ENCODE measurements at places on chromosomes 5 and 9. TPM values are rescaled to one million over a fixed set of nuclear protein-coding genes. Genes with fewer than 3 reads are reported as not detected.

DNA sequence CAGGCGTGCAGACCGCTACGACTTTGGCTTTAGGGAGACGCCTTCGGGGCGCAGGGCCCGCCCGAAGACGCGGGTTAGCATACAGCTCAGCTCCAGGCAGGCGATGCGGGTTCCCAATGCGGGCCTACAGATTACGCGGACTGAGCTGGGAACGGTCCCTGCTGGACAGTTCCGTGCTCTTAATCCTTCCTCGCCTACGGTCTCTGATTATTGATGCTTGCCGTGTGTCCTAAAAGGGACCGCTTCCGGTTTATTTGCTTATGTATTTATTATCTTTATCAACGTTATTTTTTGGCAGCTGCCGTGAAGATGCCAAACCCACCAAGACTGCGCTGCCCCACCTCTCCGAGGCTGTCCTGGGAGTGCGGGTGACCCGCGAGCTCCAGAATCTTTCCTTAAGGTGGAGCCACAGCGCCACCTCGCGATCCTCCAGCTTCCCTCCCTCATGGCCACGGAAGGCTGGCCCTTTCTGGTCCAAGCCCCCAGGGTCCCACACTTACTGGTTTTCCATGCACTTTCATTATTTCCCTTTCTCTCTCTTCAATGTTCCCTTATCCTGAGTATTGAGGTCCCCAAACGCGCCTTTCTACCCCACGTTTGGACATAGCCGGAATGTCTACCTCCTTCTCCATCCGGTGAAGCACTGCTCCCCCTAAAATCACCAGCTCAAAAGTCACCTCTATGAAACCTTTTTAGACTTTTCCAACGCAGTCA, 7.0 kb upstream of the EBF1 start:
- peaks cover 66% of the 10 kb centered on the region for H3K27me3 ChIP-seq
- H3K4me1 ChIP-seq = peaks cover 28% of the 10 kb centered on the region
- no peaks in the 10 kb centered on the region for H3K36me3 ChIP-seq
- no peak overlapping the region for H3K27ac ChIP-seq
- H3K4me3 ChIP-seq = peak overlapping the region; percentile 39
- peak; percentile 80 for DNase-seq

- DNase-seq = no peak
- no peak overlapping the region for H3K4me3 ChIP-seq
- no peak overlapping the region for H3K27ac ChIP-seq
Measured at GRCh38 chr5:111415053-111415452, 97.3 kb downstream of the STARD4 start.

DNA sequence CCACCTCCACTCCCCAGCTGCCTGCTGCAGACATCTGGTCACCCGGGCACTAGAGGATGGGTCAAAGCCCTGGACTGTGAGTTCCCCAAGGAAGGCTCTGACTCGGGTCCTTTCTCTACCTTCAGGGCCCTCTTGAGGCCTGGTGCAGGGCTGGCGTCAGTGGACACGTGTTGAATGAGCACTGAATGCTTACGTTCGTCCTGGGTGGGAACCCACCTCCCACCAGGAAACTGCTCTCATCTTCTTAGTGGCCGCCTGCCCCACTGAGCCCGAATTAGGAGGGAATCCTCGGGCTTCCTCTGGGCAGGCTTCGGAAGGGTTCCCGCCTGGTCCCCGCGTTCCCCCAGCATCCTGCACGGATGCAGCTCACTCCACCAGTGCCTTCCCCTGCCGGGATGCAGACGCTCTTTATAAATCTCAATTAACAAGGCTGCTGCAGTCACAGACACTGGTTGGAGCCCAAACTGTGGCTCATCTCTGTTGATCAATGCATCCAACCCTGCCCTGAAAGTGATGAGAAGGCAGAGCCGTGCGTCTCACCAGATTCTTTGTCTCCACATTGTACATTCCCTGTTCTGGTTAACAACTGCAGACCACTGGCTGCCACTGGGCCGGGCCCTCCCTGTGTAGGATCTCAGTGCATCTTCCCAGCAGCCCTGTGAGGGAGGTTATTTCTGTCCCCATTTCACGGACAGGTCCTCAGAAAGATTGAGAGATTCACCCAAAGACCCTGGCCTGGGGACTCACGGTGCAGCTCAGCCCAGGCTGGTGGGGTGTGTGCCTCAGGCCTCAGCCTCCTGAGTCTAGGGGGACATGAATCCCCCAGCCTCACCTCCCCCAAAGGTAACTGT, 168.8 kb downstream of the GAPVD1 start:
- no peak overlapping the region for H3K27ac ChIP-seq
- no peak overlapping the region for H3K4me3 ChIP-seq
- peak; percentile 35 for DNase-seq
- H3K27me3 ChIP-seq = no peaks in the 10 kb centered on the region
- no peaks in the 10 kb centered on the region for H3K4me1 ChIP-seq

GRCh38 chr9:114515528-114515927, 10.3 kb upstream of the WHRN start:
- no peak for DNase-seq
- no peaks in the 10 kb centered on the region for H3K36me3 ChIP-seq
- no peaks in the 10 kb centered on the region for H3K4me1 ChIP-seq
- no peak overlapping the region for H3K4me3 ChIP-seq
- H3K27me3 ChIP-seq = no peaks in the 10 kb centered on the region

GRCh38 chr5:86983208-86983607, 284.5 kb upstream of the RASA1 start:
- H3K27ac ChIP-seq = no peak overlapping the region
- H3K27me3 ChIP-seq = no peaks in the 10 kb centered on the region

DNA sequence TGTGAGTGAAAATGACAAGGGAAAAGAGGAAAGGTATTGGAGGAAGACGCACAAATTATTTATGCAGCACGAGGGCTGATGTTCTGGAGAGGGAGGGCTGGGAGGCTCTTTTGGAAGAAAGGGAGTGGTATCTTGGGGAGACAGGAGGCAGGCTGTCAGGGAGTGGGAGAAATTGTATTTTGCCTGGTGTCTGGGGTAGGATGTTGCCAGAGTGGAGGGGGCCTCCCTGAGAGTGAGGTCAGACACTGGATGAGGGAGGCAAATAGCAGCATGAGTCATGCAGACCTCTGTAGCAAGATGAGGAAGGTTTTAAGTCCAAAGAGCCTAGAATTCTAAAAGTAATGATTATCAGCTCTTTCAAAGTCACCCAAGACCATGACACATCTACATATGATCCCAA, 158.0 kb downstream of the DMRT2 start:
- no peak overlapping the region for H3K27ac ChIP-seq
- no peaks in the 10 kb centered on the region for H3K27me3 ChIP-seq
- no peak for DNase-seq
- H3K36me3 ChIP-seq = no peaks in the 10 kb centered on the region

Gene AGXT2
- not detected for total RNA-seq

Gene CBY3
- not detected for total RNA-seq

Gene PLPP7
- total RNA-seq = 1.7 TPM

Gene HAVCR2
- total RNA-seq = 33.8 TPM

Measured in lower lobe of right lung (tissue), 2 donors.